CD4-positive, alpha-beta T cell treated with Interleukin-4 for 4 hours (primary cell): ENCODE measurements at places on chromosomes 6 and 20.

GRCh38 chr6:22575190-22575589 lies 5.8 kb downstream of the HDGFL1 start:
- no peak for DNase-seq

DNA sequence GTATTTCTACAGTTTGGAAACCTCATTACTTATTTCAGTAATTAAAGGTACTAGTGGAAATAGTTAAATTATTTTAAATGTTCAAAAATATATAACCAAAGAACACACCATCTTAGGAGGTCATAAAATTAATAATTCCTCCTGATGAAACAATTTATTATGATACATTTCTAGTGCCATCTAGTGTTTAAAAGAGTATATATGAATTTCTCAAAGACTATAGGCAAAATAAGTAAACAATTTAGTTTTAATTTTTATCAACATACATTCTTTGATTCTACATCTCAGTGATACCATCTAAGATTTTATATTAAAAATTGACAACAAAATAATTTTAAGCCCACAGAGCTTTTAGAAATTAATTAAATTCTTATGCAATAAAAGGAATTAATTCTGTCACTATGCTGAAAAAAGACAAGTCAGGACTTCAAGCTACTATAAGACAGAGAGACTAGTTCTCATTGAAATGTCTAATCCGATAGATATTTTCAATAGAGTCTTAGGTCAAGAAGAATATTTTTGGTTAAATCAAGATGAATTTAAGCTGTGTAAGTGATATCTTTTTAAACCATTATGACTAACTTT lies 107.8 kb upstream of the RNF217 start:
- DNase-seq = no peak

- no peak for DNase-seq
These were observed 13.6 kb downstream of the GFOD1 start for GRCh38 chr6:13473768-13474165.

- DNase-seq = no peak
These were observed at the start of gene MCHR2 for GRCh38 chr6:99993533-99994251. Gene MCHR2 (minus strand): TSS chr6:99994223. CDS start chr6:99956147, 38,076 bp downstream.

GRCh38 chr20:13200767-13201500 lies 20.1 kb upstream of the ISM1 start:
- no peak for DNase-seq

GRCh38 chr6:3226481-3227362 lies 731 bp downstream of the TUBB2B start:
- no peak for DNase-seq

DNA sequence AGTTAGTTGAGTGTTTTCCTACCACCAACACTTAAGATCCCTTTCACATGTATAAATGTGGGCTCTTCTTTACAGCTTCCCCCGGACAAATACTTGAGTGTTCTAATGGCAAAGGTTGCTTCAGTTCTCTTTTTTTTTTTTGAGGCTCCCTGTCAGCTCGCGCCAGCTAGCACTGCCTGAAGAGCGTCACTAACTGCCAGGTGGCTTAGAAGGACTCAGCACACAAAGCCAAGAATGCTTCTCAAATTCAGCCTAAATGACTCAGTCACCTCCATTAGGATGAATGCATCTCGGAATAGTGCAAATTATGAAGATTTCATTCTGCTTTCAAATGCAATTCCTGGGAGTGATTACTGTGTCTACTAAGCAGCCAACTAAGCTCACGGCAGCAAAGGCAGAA lies 150.7 kb upstream of the BTBD3 start:
- DNase-seq = no peak

- DNase-seq = no peak
These were observed 67.5 kb upstream of the COL21A1 start for GRCh38 chr6:56314683-56315523.

DNA sequence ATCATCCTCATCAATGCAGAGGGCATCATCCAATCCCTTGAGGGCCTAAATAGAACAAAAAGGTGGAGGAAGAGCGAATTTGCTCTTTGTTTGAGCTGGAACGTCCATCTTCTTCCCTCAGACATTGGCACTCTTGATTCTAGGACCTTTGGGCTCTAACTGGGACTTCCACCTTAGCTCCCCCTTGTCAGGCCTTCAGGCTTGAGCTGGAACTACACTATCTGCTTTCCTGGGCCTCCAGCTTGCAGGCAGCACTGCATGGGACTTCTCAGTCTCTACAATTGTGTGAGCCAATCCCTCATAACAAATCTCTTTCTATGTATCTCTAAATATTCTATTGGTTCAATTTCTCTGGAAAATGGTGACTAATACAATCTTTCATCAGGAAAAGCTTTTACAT lies 155.4 kb downstream of the MCHR2 start:
- no peak for DNase-seq

DNA sequence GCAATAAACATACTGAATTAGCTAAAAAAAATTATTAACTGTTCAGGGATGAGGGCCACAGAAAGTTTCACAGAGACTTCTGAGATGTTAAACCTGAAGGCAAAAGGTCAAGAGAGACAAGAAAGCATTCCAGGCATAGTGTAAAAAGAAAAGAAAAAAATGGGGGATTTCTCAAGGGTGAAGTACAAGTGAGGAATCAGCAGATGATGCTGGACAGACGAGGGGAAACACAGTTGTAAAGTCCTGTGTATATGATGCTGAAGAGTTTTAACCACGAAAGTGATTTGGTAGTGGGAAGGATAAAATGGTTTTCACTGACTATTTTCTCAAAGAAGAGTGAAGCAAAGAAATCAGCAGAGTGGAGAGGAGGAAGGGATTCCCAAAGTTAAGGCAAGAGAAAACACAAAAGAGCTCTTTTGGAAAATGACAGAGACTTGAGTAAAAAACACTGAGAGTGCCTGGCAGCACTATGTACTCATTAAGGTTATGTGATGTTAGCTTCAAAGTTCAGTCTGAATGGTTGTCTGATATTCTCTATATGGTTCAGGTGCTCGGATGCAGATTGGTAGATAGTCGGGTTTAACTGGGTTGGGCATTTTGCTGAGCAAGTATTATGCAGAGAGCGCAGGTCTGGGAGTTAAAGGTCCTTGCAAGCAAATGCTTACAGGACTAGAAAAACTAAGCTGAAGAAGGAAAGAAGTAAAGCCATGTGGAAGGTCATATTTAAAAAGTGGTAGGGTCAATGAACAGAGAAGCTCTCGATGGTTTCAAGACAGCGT lies 16.4 kb downstream of the RAB23 start:
- DNase-seq = no peak

- DNase-seq = no peak
These were observed 27.3 kb downstream of the PTK7 start for GRCh38 chr6:43103253-43103876.

DNA sequence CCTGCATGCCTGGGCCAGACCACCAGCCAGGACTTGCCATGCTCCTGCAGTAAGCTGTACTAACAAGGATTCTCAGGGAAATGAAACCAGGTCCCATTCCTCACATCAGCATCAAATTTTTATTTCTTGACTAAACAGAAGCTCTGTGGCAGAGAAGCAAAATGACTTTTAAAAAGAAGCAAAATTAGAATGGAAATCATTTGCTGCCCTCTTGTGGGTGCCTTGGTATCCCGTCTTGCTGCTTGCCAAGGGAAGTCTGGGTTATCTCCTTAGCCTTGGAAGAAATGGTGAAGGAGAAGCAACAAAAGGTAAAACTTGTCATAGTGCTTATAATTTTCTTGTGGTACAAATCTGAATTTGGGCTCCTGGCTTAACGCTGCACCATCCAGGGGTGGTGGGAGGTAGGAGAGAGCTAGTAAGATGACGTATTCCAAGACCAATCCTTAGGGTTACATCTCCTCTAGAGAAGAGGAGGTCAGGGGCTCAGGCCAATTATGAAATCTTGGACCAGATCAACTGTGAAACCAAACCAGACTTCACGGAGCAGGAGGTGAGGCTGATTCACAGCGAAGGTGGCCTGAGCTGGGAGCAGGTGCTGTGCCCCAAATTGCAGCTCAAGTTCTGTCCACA lies 107.5 kb downstream of the FAXC start:
- no peak for DNase-seq

DNA sequence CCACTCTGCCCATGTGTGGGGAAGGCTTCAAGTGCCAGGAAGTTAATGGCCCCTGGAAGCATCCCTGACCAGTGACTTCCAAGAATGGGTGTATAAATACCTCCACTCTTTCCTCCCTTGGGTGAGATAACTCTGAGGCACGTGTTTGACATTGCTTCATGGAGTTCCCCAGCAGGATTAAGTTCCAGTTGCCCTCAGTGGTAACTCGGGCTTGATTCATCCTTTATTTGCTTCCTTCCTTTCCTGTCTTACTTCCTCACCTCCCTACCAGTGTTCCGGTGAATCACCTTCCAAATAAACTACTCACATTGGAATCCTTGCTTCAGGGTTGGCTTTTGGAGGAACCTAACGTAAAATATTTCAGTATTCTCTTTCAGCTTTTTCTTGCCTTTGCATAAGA lies 84.6 kb upstream of the JAG1 start:
- DNase-seq = no peak

DNA sequence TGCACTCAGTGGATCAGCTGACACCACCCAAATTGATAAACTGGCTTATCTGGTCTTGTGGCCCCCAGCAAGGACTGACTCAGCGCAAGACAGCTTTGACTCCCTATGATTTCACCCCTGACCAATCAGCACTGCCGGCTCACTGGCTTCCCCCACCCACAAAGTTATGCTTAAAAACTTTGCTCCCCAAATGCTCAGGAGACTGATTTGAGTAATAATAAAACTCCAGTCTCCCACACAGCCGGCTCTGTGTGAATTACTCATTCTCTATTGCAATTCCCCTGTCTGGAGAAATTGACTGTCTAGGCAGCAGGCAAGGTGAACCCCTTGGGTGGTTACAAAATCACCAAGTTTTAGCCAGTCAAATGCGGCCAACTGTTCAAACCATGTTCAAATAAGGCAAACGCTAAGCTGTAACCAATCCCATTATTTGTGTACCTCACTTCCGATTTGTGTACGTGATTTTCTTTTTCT lies 32.5 kb downstream of the SLC22A2 start:
- no peak for DNase-seq

- no peak for DNase-seq
These were observed 547.8 kb downstream of the PTPRT start for GRCh38 chr20:42641886-42642285.
